ENCODE measurements at places on chromosomes 3 and 15.

DNA sequence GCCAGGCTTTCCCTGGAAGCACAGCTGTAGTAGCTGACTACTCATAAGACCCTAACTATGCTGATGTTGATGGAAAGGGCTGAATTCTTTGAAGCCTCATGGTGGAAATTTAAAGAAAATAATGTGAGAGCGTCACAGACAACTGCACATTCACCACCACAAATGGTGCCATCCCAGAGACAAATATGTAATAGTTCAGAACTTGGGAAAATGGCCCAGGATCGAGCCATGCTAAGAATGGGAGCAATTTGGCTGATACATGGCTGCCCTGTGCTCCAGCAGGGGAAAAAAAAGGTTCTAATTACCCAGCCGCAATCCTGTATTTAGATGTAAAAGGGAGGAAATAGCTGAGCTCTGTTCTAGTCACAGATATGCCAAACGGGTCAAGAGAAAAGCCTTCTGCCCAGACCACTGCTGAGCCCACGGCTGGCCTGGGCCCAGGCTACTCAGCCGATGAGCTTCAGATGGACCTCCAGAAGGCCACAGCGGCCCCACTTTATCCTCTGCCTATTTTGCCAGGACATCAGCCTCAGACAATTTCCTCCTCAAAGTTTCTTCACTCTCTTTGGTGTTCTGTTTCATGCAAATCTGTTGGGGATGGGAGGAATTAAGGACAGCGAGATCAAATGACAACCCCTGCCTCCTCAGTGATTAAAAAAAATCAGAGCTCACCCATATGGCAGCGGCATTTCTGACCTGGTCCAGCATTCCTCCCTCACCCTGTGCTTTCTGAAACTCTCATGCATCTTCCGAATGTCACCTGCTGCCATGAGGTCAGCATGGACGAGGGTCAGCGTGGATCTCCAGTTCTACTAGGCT is 54.5 kb upstream of the MEX3B start:
- no peak overlapping the region for H3K27ac ChIP-seq
- no peak overlapping the region for H3K4me3 ChIP-seq
- H3K36me3 ChIP-seq: no peaks in the 10 kb centered on the region

GRCh38 chr3:30664459-30664858 is 58.1 kb downstream of the TGFBR2 start:
- H3K4me3 ChIP-seq: no peak overlapping the region
- H3K27ac ChIP-seq: peak overlapping the region; percentile 62
- no peaks in the 10 kb centered on the region for H3K27me3 ChIP-seq
- peak; percentile 48 for DNase-seq
- H3K36me3 ChIP-seq: peaks cover 3% of the 10 kb centered on the region
- peaks cover 64% of the 10 kb centered on the region for H3K4me1 ChIP-seq

GRCh38 chr15:65060641-65061397 is 7.0 kb downstream of the RASL12 start:
- H3K27ac ChIP-seq: no peak overlapping the region

DNA sequence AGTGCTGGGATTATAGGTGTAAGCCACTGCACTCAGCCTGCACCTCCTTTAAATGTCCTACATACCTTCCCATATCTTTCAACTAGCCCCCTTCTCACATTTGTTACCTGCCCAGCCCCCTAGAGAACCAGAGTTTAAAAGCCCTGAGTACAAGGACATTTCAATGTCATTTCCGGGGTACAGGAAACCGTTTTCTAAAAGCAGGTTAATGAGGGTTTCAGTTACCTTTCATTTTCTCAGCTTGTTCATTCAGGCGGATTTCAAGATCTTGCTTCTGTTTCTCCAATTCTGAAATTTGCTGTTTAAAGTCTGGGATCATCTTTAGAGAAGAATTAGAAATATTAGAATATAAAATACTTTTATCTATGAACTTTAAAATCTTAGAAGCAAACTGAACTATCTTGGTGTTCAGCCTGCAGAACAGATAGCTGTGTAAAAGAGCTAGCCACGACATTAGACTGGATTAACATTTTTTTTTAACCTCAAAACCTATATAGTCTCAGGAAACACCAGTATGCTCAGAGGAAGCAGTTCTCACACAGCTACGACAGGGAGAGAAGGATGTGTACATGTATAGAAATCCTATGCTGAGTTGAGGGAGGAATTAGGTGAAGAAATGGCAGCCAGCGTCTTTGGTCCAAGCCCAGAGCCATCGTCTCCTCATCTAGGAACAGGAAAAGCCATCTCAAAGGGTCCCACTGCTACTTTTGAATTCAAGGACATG is 29.9 kb upstream of the GNB5 start:
- H3K36me3 ChIP-seq: no peaks in the 10 kb centered on the region
- H3K4me1 ChIP-seq: peaks cover 17% of the 10 kb centered on the region
- H3K27me3 ChIP-seq: no peaks in the 10 kb centered on the region

- no peak overlapping the region for H3K27ac ChIP-seq
- no peak overlapping the region for H3K4me3 ChIP-seq
- no peaks in the 10 kb centered on the region for H3K36me3 ChIP-seq
- no peaks in the 10 kb centered on the region for H3K4me1 ChIP-seq
- DNase-seq: no peak
Measured at GRCh38 chr15:83275412-83275811, 9.1 kb downstream of the BNC1 start.

- no peaks in the 10 kb centered on the region for H3K27me3 ChIP-seq
- no peaks in the 10 kb centered on the region for H3K36me3 ChIP-seq
- H3K4me3 ChIP-seq: no peak overlapping the region
- H3K27ac ChIP-seq: no peak overlapping the region
Measured at GRCh38 chr3:53079791-53080555, 34.1 kb upstream of the SFMBT1 start.

DNA sequence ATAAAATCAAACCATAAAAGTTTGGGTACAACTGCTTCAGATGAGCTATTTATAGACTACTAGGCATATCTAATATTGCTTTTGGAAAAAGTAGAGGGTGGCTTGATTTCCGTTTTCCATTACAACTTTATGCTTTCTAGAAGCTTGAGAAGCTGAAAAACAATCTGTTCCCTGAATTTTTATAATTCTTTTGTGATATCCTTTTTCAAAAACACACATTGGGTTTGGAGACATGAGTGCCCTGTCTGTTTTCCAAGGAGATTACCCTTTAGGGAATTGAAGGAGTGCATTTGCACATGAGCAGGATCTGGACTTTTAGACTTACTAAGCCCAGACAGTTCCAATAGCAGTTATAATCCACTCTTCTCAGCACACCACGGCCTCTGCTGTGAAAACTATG is 49.5 kb upstream of the FILIP1L start:
- no peak overlapping the region for H3K27ac ChIP-seq
- no peaks in the 10 kb centered on the region for H3K4me1 ChIP-seq

DNA sequence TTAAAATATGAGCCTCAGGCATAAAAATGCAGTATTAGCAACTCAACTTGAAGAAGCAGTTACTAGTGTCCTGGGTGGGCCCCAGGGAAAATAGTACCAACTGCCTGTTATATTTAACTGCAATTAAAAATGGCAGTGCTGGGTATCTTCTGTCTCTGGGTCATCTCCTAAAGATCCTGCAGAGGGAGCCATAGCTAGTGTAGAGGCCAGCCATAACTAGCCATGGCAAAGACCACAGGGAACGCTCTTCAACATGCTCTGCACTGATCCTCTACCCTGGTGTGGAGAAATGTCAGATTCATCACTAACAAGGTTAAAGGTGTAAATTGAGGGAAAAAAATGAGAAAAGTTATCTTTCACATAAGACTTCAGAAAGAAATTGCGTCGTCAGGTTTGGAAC is 181.3 kb downstream of the SNRPN start:
- no peak for DNase-seq
- H3K27me3 ChIP-seq: no peaks in the 10 kb centered on the region
- no peaks in the 10 kb centered on the region for H3K36me3 ChIP-seq
- no peak overlapping the region for H3K4me3 ChIP-seq
- no peaks in the 10 kb centered on the region for H3K4me1 ChIP-seq

DNA sequence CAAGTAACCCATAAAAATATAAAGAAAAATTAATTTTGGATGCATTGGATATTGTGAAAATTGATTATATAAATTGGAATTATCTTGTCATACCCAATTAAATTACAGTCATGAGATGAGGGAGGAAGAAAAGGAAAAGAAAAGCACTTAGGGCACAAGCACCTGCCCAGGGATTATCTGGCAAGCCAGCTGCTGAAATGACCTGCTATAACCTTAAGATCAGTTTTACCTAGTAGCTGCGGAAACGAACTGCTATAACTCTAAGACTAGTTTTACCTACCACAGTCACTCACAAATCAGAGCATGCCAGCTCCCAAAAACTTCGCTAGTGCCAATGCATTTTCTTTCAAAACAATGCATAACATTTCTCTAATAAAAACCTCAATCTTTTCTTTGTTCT is 26.2 kb downstream of the LRRFIP2 start:
- no peak overlapping the region for H3K27ac ChIP-seq
- H3K27me3 ChIP-seq: no peaks in the 10 kb centered on the region
- no peak overlapping the region for H3K4me3 ChIP-seq
- DNase-seq: no peak
- no peaks in the 10 kb centered on the region for H3K4me1 ChIP-seq

DNA sequence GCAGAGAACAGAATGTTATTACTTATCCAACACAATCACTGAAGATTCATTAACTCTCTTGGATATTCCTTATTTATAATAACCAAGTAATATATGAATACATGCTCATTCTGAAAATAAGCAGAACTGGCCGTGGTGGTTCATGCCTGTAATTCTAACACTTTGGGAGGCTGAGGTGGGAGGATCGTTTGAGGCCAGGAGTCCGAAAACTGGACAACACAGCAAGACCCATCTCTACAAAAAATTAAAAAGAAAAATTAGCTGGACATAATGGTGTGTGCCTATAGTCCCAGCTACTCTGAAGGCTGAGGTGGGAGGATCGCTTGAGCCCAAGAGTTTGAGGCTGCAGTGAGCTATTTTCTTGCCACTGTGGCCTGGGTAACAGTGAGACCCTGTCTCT is 25.9 kb downstream of the RNF168 start:
- no peaks in the 10 kb centered on the region for H3K4me1 ChIP-seq
- no peak overlapping the region for H3K27ac ChIP-seq
- H3K36me3 ChIP-seq: peaks cover 7% of the 10 kb centered on the region
- no peaks in the 10 kb centered on the region for H3K27me3 ChIP-seq
- DNase-seq: no peak

DNA sequence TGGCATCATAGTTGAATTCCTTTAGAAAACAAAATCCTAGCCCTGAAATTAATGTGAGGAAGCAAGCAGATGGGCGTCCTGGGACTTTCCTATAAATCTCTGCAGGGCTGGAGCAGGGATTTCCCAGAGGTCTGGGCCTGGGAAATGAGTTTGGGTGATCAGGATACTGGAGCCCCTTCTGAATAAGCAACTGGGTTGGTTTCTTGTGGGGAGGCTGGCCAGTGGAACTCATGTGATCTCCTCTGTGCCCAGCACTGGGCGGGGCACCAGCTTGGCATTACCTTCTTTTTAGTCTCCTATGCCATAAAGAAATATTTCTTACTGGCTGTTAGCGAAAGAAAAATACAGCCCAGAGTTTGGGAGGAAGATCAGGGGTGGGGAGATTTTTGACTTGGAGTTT is 1.7 kb downstream of the THSD4 start:
- H3K27me3 ChIP-seq: peaks cover 52% of the 10 kb centered on the region
- peaks cover 10% of the 10 kb centered on the region for H3K4me1 ChIP-seq
- no peak overlapping the region for H3K27ac ChIP-seq
- H3K4me3 ChIP-seq: no peak overlapping the region
- H3K36me3 ChIP-seq: no peaks in the 10 kb centered on the region

- DNase-seq: no peak
Measured at GRCh38 chr3:171334465-171334811, 125.8 kb downstream of the TNIK start.

DNA sequence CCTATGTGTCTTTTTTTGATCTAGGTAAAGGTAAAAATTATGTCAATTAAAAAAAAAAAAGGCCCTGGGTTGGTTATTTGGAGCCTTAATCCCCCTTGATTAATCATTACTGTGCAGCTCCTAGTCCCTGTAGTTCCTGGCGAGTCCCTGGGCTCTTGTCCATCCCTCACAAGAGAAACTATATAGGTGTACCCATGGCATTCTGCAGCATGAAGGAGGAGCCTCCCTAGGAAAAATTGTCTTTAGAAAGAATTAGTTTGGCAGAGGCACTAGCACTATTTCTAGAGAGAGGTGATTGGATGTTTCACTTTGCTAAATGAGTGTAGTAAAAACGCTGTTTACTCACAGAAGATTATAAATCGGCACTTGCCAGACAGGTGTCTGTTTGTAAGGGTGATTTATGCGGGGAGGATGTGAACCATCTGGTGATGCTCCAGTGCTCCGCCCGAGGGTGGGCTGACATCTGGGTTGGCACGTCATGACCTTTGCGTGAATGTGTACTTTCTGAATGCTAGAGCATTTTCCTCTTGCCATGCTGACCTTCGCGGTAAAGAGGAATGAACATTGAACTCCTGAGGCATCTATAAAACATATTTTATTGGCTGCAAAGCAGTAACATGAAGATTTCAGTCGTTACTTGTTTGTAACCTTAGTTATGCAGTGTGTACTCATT is 12.6 kb downstream of the PLCL2 start:
- H3K4me3 ChIP-seq: no peak overlapping the region
- H3K27me3 ChIP-seq: no peaks in the 10 kb centered on the region
- peak overlapping the region; percentile 30 for H3K27ac ChIP-seq
- no peaks in the 10 kb centered on the region for H3K36me3 ChIP-seq

DNA sequence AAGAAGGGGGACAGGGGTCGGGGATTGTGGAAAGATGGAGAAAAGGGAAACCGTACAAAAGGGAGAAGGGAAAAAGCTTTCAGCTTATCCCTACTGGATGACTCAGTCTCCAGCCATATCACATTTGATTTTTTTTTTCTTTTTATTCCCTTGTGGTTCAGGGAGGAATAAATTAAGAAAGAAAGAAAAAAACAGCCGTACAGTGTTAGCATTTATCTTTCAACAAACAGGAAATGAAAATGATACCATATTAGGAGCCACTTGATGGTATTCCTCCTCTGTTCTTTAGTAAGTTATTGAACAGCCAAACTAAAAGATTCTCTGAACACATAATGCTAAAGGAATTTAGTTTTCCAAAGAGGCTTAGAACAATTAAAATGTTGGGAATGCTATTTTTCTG is 594.4 kb downstream of the FOXP1 start:
- no peaks in the 10 kb centered on the region for H3K27me3 ChIP-seq
- no peak overlapping the region for H3K4me3 ChIP-seq
- peaks cover 2% of the 10 kb centered on the region for H3K36me3 ChIP-seq
- H3K4me1 ChIP-seq: peaks cover 13% of the 10 kb centered on the region

DNA sequence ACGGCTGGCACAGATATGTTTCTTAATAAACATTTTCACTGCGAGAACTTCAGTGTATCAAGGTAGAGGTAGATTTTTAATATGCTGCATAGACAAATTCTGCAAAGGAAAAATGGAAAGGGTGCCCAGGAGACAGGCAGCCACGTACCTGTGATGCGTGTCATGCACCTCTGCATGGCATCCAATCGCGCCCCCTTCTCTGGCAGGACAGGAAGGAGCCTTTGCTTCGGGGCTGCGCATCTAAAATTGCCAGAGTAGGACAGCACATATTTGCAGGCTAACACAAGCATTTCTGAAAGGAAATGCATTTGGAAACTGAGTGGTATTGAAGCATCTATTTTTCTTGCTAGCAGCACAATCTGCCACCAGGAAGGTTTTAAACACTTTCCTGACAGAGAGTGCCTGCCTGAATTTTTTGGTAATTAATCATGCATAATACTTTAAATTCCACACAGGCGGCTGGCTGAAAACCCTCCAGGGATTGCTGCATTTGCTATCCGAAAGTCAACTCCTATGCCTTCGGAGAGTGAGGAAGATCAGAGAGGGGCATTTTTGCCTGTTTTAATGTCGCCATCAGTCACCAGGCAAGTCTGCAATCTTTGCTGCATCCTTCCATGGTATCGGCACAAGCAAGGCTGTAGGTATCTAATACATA is 165.1 kb upstream of the ATP10A start:
- H3K27me3 ChIP-seq: peaks cover 4% of the 10 kb centered on the region
- H3K36me3 ChIP-seq: no peaks in the 10 kb centered on the region
- no peak overlapping the region for H3K27ac ChIP-seq
- DNase-seq: no peak
- no peaks in the 10 kb centered on the region for H3K4me1 ChIP-seq
- no peak overlapping the region for H3K4me3 ChIP-seq

Measured in T-cell (primary cell).